Smooth muscle cell of the brain vasculature (primary cell): ENCODE measurements at places on chromosomes 1 and 21.

DNA sequence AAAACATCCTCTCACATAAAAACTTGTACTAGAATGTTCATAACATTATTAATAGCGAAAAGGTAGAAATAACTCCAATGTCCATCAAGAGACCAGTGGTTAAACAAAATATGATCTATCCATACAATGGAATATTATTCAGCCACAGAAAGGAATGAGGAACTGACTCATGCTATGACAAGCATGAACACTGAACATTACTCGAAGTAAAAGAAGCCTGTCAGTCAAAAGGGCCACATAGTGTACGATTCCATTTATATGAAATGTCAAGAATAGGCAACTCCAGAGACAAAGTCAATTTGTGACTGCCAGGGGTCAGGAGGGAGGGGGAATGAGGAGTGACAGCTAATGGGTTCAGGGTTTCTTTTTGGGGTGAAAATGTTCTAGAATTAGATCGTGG lies 2.3 kb downstream of the VPS26C start:
- no peak for DNase-seq

DNA sequence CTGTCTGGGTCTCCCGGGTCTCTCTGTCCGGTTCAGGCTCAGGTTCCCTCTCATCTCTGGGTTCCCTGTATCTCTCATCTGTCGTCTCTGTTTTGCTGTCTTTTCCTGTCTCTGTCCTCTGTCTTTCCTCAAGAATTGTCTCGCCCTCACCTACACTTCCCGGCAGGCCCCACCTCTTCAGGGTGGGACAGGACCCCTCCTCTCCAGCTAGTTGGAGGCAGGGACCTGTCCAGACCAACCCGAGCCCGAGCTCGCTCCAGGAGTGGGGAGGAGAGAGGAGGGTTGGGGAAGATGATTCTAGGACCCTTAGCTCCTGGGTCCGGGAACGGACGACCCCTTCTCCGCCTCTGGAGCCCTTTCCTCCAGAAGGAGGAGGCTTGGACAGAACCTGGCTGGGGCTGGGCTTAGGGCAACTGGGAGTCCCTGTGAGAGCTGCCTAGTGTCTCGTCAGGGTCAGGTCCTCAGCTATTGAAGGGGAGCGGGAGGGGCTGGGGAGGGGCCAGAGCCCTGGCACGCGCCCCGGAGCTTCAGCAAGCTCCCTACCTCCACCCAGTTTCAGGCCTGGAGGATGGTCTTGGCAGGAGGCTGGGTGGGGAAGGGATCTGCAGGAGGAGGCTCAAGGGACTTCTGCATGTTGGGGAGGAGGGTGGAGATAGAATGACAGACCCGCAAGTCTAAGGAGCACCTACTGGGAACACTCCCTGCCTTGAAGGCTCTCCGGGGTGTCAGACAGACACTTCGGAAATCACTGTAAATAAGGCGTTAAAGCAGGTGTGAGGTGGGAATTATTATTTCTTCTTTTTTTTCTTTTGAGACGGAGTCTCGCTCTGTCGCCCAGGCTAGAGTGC lies 26.3 kb upstream of the EPB41 start:
- DNase-seq = no peak

DNA sequence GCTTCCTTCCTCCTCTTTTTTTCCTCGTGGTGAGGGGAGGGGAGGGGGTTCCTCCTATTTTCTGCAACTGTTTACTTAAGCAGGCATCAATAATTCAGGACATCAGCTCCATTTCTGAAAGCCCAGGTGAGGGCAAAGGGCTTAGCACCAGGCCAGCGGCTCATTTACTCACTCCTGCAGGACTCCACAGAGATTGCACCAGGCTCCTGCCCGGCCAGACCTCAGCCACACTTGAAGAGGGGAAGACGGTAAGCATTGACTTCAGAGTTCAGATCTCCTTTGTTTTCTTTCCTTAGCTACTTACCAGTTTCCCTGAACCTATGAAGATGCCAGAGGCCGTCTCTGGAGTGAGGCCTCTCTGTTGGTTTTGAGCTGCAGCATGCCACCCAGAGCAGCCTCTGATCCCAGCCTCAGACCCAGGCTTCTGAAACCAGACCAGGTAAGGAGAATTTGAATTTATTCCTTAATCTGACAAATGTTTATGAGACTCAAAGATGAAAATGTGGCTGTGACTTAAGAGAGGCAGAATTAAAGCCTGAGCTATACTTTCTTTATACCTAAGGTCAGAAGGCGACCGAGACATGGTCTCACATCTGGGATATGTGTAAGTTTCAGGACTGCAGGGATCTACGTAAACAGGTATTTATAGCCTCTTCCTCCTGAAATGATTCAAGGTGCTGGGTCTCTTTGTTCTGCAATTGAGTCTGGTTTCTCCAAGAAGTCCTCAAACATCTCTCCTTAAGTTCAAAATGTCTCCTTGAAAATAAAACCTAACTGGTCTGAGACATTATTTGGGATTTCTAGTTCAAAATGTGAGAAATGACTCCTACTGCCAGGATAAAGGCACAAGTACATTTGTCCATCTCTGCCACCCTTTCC lies 272.5 kb upstream of the RUNX1 start:
- DNase-seq = no peak

- peak; percentile 85 for DNase-seq
Observed at GRCh38 chr21:17848228-17848627, 29.1 kb upstream of the C21orf91 start.

DNA sequence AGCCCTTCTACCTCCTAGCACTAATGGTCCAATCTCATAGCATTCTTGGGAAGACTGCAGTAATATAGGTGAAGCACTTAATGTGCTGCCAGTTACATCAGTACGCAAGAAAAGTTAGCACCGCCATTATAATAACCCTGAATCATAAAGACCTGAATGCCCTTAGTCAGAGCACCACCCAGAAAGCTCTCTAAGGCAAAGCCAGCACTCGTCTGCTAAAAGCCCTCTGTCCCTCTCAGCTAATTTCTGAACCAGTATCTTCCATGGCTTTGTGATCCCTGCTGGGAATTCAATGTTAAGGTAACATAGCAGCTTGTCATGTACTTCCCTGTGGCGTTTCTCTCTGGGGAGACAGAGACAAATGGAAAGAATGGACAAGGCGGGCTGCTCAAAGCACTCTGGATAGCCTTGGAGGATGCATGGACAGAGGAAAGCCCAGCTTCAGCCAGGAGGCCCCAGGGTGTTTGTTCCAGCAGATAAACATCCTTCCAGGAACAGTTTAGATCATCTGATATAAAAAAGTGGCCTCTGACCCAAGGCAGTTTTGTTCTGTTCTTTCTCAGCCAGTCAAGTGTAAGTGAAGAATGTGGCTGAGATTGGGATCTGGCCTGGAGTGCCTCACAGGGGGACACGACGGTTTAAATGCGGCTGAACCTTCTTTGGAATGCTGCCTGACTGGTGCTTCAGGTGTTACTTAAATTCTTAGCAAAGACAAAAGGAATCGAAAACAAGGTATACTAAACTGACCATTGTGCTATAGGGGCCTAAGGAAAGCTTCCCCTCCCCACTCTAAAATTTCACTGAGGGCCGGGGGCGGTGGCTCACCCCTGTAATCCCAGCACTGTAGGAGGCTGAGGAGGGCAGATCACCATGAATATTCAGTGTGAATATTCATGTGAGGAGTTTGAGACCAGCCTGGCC lies 58.1 kb upstream of the VTCN1 start:
- no peak for DNase-seq

GRCh38 chr1:201703621-201704438 lies 125.1 kb upstream of the IPO9 start:
- DNase-seq = peak; percentile 54

- DNase-seq = no peak
Observed at GRCh38 chr1:230857077-230857476, 11.2 kb downstream of the C1orf198 start.

- DNase-seq = no peak
Observed at GRCh38 chr1:18603212-18603852, 27.3 kb upstream of the PAX7 start.

DNA sequence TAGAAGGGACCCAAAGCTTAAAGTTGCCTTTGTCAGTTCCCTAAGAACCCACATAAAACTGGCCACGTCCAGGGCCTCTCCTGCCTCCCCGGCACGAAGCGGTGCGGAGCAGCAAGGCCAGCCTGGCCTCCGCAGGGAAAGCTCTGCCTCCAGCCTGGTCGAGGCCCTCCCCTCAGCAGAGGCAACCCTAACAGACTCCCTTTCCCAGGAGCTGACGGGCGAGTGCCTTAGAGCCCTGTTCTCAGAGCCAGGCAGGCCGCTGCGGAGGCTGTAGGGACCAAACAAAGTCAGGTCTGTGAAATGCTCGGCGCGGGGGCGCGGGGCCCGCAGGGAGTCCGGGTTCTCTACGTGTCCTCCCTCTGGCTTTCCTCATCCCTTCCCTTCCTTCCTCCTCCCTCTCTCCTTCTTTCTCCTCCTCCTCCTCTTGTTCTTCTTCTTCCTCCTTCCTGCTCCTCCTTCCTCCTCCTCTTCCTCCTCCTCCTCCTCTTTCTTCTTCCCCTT lies 40.7 kb downstream of the RIPK4 start:
- no peak for DNase-seq

GRCh38 chr1:152034654-152035538 lies 1.9 kb downstream of the S100A11 start:
- no peak for DNase-seq

- no peak for DNase-seq
Observed at GRCh38 chr21:31161157-31161556, 122.9 kb upstream of the KRTAP19-8 start.

DNA sequence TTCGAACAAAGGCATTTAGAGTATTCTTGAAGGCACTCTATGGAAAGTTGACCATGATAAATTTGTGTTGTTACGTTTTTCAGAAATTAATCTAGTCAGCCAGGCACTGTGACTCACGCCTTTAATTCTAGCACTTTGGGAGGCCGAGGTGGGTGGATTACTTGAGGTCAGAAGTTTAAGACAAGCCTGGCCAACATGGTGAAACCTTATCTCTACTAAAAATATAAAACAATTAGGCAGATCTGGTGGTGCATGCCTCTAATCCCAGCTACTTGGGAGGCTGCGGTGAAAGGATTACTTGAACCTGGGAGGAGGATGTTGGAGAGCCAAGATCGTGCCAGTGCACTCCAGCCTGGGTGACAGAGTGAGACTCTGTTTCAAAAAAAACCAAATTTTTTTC lies 130.6 kb upstream of the BRINP3 start:
- DNase-seq = no peak

- DNase-seq = no peak
Observed at GRCh38 chr21:33755354-33755753, 113.1 kb downstream of the ITSN1 start.

- DNase-seq = no peak
Observed at GRCh38 chr1:236508593-236509027, 15.2 kb upstream of the LGALS8 start.

DNA sequence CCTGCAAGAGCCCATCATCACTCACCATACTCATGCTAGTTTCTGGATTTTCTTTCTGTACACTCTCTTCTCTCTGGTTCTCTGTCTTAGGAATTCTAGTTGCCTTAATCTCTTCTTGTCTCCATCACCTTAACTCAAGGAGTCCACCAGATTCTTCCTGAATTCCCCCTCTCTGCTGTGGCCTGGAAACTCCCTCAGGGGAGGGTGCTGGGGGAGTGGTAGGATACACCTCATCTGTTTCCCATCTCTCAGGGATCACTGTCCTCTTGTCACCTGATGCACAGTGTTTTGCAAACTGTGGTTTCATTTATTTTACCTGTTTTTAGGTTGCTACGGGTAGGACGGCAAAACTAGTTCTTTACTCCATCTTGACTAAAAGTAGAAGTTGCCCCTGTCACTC lies 6.6 kb upstream of the GNG12 start:
- DNase-seq = no peak

DNA sequence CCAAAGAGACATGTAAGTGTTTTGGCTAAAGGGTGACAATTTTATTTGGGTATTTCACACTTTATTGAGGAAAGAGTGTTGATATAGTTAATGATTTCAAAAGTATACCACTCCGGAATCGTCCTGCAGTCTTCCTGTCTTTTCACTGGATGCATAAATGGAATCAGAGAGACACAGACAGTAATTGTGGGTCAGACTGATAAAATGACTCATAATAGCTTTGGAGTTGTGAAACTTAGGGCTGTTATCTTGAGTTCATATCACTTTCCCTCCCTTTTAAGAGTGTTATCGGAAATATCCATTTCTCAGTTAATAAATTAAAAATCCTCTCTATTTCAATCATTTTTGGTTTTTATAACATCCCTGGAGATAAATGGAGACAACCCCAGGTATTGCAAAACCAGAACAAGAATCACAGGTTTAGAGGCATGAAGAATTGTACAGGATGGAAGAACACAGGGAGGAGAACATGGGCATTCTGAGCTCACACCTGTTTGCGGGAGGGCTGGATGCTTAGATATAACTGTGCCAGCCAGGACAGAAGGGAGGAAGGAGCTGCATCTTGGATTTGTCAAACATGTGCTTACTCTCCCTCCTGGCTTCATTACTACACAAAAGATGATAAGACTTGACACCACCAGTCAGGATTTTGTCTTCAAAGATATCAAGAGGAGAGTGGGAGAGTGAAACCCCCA lies 185.4 kb downstream of the LMO4 start:
- no peak for DNase-seq

DNA sequence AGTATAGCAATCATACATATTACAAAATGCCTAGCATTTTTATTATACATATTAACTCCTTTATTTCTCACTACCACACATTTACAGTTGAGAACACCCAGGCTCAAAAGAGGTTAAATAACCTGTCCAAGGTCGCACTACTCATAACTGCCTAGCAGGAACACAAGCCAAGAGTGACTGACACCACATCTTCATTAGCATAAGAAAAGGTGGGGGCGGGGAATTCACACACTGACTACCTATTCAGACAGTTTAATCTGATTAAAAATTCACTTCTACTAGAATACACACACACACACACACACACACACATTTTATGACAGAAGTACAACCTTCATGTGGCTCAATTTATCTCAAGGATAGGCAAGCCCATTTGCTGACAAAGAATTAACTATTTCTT lies 77.8 kb upstream of the CACHD1 start:
- DNase-seq = no peak

GRCh38 chr1:236018885-236019453 lies 45.9 kb downstream of the NID1 start:
- DNase-seq = no peak

DNA sequence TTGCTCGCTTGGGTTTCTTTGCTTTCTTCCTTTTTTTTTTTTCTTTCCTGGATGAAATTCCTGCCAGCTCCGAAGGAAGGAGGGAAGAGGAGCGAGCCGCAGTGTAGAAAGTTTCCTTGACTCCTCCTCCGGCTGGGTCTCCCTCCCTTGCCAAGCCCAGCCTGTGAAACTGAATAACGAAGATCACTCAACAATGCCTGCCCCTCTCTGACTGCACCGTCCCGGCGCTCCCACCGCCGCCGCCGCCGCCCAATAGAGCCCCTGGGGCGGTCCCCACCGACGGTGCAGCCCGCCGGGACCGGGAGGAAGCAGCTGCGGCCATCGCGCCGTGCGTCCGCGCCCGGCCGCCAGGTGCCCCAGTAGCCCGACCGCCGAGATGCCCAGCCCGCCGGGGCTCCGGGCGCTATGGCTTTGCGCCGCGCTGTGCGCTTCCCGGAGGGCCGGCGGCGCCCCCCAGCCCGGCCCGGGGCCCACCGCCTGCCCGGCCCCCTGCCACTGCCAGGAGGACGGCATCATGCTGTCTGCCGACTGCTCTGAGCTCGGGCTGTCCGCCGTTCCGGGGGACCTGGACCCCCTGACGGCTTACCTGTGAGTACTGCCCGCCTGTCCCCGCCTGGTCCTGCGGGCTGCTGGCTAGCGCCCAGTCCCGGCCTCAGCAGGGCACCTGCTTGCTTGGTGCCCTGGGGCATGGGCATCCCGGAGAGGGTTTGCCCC lies at the start of gene LGR6:
Gene LGR6 (plus strand): TSS at position 186 of the 714 bp plus-strand sequence. CDS start 191 bp downstream, at position 377.
- DNase-seq = no peak

GRCh38 chr1:102967786-102968185 lies 140.5 kb downstream of the COL11A1 start:
- no peak for DNase-seq
